ENCODE measurements at places on chromosomes 16 and 17.

DNA sequence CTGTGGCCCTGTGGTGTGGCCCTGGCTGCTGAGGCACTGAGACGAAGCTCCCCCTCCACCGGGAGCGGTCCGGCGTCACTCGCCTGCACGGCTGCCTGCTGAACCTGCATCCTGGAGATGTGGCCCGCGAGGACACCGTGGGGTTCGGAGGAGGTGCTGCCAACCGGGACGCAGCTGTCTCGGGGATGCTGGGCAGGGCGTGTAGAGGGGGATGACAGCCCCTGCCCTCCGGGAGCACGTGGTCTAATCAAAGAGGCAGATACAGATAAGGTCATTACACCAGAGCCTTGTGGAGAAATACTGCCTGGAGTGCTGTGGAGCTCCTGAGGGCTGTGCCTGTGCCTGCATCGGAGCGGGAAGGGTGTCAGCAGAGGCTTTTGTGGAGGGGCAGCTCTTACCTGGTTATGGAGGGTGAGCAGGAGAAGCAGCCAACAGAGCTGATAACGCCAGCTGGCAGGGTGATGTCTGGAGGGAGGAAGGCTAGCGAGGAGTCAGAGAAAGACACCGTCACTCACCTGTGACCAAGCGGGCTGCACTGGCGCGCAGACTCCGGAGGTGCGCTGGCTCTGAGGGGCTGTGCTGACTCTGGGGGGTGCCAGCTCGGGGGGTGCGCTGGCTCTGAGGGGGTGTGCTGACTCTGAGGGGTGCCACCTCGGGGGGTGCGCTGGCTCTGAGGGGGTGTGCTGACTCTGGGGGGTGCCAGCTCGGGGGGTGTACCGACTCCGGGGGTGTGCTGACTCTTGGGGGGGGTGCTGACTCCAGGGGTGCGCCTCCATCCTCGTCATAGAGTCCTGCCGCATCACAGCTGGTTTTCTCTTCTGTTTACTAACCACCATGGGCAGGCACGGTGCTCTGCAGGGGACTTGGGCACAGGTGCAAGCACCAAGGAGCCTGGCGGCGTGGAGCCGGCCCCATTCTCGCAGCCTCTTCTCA lies 104.7 kb upstream of the CHMP6 start:
- no peak for DNase-seq

GRCh38 chr17:63140255-63140654 lies 174.2 kb downstream of the TANC2 start:
- DNase-seq = no peak

DNA sequence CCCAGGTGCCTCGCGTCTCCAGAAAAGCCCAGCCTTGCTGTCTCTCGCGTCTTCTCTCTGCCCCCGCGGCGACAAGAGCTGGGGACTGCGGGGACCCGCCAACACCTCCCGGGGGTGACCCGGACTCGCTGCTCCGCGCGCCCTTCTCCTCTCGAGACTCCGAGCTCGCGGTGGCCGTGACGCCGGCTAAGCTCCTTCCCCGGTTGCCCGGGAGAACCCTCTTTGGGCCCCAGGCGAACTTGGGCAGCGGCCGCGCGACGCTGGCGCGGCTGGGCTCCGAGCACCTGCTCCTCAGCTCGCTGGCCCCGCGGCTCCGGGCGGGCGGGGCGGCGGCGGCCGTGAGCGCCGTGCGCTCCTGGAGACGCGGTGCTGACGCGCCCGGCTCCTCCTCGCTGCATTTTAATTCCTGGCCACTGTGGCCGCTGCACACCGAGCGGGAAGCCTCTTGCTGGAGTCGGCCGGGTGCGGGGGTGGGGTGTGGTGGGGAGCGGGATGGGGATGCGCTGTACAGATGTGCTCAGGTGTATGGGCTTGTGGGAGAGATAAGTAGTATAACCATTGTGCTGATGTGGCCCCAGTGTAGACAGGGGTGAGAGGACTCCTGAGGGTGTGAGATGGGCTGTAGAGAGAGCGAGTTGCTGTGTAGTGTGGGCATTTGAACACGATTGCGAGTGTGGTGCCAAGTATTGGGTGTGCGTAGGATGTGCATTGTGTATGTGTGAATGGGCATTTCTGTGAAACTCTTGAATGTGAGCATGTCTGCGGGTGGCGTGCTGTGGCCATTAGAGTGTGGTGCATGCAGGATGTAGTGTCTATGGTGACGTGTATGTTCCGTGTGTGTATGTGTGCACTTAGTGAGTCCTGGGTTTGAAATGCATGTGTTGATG lies at the start of gene ASIC2:
ASIC2 (minus strand) TSS at position 315 of the 887 bp plus-strand sequence.
- no peak for DNase-seq

- no peak for DNase-seq
Observed at GRCh38 chr17:62219221-62219899, 154.3 kb upstream of the MED13 start.

DNA sequence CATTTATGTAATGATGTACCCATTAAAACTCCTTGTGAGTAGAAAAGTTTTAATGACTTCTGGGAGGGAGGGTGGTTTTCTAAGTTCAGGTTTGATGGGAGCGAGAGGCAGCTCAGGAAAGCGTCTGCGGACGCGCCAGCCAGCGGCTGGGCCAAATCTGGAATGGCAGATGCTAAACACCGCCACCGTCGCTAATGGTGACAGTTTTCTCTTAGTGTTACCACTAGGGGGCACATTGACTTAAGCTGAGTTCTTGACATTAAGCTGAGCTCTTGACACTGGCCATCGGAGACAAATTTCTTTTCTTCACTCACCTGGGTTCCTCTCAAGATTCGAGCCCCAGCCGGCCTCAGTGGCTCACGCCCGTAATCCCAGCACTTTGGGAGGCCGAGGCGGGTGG lies 6.7 kb downstream of the TRPV1 start:
- peak; percentile 12 for DNase-seq

GRCh38 chr17:70091696-70092095 lies 16.7 kb downstream of the KCNJ16 start:
- no peak for DNase-seq

- DNase-seq = no peak
Observed at GRCh38 chr17:77423589-77424451, 283.1 kb downstream of the SEC14L1 start.

DNA sequence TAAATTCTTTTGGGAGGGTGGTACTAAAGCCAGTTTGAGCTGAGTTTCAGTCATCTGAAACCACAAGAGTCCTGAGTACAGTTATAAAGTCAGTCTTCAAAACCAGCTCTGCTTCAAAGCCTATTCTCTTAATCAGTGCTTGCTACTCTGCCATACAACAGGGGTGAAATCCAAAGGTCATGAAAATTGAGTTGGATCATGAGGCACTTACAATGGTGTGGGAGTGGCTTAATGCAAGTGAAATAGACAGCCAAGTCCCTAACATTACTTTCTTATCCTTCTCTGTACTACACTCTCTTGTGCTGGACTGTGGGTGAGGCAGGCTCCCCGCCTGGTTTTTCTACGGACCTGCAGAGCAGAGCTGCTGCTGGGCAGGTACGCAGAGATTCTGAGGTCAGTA lies 12.4 kb downstream of the CBLN1 start:
- DNase-seq = no peak

DNA sequence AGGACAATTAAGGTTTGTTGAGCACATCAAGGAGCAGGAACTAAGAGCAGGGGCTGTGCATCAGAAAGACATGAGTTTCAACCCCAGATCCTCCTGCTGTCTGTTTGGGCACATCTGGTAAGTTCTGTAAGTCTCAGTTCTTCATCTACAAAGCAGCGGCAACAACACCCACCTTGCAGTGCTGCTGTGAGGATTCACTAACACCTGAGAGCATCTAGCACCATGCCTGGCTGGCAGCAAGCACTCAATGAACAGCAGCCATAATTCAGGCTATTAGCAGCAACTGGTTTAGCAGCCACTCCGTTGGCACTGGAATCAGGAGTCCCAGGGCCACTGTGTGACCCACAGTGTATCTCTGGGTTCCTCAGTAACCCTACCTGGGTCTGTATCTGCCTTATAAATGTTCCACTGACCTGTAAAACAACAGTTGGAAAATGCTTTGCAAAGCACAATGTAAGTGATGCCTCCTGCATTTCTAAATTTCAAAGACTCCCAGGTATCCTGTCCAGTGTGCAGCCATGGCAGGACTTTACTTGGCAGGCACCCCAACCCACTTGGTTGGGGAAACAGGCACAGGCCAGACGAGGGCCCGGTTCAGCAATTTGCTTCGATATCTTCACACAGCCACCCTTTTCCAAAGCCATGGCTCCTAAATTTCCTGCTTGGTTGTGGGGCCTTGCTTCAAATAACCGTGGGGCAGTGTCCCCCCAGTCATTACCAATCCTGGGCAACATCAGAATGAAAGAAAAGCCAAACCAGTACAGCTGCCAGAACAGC lies 4.2 kb downstream of the ST3GAL2 start:
- DNase-seq = no peak

GRCh38 chr16:11682655-11683096 lies 14.4 kb downstream of the SNN start:
- no peak for DNase-seq

DNA sequence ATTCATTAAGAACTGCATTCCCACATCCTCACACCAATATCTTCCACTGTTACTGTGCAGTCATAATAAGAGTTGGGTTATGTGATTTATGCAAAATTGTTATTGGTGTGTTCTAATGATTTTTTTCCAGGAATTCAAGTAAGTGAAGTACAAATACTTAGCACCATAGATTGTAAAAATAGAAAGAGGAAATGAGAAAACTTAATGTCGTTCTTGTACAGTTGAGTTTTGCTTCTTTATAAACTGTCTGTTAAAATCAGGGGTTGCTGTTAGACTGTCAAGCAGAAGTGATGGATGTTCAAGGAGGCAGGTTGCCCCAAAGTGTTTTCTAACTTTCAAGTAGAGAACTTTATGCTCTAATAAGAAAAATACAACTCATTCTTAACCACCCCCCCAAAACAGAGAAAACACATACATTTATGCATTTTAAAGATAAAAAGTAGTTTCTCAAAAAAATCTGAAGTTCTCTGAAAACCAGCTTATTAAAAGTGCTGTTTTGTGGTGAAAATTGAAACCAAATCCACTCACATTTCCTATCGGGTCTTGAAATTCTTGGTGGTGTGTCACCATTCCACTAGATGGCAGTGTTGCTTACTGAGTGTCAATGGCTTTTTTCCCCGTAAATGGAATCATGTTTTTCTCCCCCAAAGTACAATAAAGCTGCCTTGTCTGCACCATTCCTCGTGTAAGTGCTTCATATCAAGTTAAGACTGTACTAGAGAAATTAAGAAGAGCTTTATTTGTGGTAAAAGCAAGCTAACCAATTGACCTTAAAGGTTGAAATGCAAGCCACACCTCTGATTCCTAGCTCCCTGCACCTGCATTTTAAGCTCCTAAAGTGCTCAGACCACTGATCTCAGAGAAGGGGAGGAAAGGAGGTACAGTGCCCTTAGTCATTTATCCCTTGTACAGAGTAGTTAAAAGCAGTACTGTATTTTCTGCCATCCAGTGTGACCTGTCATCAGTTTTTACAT lies 4.7 kb upstream of the IGSF6 start:
- peak; percentile 26 for DNase-seq

GRCh38 chr16:68700120-68700519 lies 37.0 kb upstream of the CDH1 start:
- DNase-seq = no peak

- DNase-seq = no peak
Observed at GRCh38 chr17:4833941-4834680, 971 bp downstream of the MINK1 start.

DNA sequence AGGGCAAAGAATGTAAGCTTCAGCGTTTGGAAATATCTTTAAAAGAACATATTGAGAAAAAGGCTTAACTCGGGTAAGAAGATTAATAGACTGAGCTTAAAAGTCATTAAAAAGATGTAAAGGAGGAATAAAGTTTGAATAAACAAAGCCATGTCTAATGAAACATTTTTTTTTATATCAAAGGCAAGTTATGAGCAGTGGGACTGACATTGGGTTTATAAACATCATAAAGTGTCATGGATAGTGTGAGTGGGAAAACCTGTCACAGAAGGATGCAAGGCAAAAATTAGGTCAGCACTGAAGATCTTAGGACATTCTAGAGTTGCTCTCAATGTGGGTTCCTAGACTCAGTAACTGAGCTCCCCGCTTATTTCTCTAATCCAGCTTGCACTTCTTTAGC lies 438.0 kb upstream of the CDH11 start:
- DNase-seq = no peak

DNA sequence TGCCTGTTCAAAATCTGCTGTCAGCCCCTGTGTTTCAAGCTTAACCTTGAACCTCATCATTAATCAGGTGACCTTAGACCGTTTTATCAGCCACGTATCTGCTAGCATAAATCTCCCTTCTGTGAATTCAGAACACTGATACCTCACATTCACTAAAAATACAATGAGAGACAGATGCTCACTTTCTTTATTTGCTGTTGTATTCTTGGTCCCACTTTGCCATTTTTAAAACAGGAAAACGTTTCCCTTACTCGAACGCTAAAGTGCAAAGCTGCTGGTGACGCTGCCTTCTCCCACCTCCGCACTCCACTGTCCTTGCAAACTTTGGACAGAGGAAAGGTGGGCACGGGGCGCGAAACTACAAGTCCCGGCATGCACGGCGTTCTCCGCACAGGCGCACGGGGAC lies 220 bp upstream of the ARHGAP44 start:
- no peak for DNase-seq

GRCh38 chr16:893360-893759 lies 77.4 kb downstream of the LMF1 start:
- no peak for DNase-seq

GRCh38 chr17:47630614-47631013 lies 19.1 kb upstream of the KPNB1 start:
- DNase-seq = no peak

DNA sequence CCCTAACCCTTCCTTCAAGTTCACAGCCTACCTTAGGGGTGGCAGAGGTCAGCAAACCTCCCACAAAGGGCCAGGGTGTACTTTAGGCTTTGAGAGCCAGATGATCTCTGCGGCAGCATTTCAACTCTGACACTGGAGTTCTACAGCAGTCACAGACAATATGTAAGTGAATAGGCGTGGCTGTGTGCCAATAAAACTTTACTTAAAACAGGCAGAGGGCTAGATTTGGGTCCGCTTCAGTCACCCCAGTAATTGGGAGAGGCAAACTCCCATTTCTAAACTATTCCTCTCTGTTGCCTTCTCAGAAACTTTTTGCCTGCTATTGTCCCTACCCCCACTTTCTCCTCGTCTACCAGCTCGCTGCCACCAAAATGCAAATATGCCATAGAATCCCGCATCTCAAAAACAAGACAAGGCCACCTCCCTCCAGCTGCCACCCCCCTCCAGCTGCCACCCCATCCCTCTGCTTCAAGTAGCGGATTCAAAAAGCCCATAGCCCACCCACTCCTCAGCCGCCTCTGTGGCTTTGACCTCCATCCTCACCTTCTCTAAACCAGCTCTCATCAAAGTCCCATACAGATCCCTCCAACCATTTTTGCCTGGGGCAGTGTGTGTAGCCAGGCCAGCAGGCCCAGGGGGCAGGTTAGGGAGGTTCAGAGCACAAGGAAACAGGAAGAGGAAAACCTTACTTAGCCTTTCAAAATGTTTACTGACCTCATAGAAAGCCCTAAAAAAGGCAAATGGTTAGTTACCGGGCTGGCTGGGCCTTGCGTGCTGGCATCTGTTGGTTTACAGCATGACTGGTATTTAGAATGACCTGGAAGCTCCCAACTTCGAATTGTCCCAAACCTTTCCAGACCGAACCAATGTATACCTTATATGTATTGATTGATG lies 19.9 kb upstream of the DNAH17 start:
- no peak for DNase-seq

Data from activated naive CD4-positive, alpha-beta T cell treated with Interleukin-2 at 50 U/mL for 16 hours (primary cell).